ENCODE measurements at places on chromosomes 7 and 10. TPM values are rescaled to one million over a fixed set of nuclear protein-coding genes. Genes with fewer than 3 reads are reported as not detected.

Gene IFIT1B
- 0.14 TPM for total RNA-seq

- DNase-seq: no peak
These were observed 27.6 kb downstream of the AMZ1 start for GRCh38 chr7:2715341-2716231.

GRCh38 chr10:6583447-6583846 is 3.4 kb upstream of the PRKCQ start:
- no peak for DNase-seq

Gene TWIST1
- total RNA-seq: 5.0 TPM

Gene MRLN
- 0.38 TPM for total RNA-seq

- DNase-seq: no peak
These were observed 67.4 kb downstream of the AMPH start for GRCh38 chr7:38563741-38564140.

- no peak for DNase-seq
These were observed 12.6 kb downstream of the GTF2IRD1 start for GRCh38 chr7:74466196-74466813.

Gene FBXO24
- total RNA-seq: 0.14 TPM

DNA sequence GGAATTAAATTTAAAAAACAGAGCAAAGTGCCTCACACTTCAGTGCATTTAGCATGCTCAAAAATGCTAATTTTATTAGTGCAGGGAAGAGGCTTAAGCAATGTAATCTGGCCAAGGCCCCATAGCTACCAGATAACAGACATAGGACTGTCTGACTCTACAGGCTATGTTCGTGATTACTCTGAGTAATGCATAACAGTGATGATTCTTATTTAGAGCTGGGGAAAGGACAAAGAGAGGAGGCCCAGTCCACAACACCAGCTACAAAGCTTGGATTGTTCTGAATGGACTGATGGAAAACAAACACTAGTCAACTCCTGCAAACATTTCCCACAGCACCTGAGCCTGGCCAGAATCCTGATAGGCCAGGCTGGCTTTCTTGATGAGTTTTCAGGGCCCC is 8.4 kb upstream of the CH25H start:
- DNase-seq: no peak

GRCh38 chr7:50703654-50704053 is 79.0 kb downstream of the GRB10 start:
- no peak for DNase-seq

Gene HTR7
- total RNA-seq: 1.0 TPM

Gene SERPINE1
- total RNA-seq: 77.3 TPM

Gene CCDC7
- total RNA-seq: 32.1 TPM

DNA sequence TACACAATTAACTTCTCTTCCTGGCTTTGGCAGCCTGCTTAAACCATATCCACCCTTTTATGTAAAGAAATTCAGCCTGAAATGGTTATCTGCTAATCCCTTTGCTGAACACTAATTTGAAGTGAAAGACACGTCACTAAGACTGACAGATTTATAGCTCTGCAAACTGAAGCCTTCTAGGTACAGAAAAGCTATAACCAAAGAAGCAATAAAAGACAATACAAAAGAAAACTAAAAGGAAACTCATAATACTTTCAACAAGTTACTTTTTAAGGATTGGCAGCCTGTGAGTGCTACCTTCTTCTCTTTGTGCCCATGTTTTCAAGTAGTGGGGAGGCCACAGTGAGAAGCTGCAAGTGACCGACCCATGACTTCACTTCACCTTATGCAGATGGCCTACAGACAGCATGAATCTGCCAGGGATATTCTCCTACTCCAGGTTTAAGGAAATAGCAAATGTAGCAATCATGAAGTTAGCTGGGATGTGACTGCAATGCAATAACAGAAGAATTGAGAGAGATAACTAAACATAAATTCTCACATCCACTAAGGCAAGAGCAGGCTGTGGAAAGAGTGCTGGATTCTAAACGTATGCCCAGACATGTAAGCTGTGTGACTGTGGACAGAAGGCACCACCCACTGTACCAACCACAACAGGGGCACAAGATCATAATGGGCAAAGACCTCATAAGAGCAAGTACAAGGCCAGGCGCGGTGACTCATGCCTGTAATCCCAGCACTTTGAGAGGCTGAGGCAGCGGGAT is 10.7 kb upstream of the SPOCK2 start:
- DNase-seq: no peak

DNA sequence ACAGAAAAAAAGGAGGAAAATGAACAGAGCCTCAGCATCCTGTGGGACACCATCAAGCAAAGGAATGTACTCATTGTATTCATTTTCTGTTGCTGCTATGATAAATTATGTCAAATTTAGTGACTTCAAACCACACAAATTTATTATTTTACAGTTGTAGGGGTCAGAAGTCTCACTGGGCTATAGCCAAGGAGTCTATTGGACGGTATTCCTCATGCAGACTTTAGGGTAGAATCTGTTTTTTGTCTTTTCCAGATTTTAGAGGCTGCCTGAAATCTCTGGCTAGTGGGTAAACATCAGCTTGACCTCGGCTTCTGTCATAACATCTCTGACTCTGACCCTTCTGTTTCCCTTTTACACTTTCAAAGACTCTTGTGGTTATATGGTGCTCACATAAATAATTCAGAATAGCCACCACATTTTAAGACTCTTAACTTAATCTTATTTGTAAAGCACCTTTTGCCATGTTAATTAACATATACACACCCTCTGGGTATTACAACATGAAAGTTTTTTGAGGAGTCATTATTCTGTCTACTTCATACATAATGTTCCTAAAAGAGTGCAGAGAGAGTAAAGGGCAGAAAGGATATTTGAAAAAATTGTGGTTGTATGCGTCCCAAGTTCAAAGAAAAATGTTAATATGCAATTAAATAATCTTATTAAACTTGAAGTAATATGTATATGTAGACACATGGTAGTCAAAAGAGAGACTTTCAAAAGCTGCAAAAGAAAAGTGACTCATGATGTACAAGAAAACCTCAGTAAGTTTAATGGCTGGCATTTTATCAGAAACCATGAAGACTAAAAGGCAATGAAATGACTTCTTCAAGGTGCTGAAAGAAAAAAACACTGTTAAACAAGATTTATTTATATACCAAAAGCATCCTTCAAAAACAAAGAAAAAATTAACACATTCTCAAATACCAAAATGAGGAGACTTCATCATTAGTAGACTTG is 70.8 kb upstream of the MEOX2 start:
- DNase-seq: no peak

Gene KLHDC10
- 22.6 TPM for total RNA-seq

- DNase-seq: no peak
These were observed 175.4 kb upstream of the AHR start for GRCh38 chr7:17123020-17123419.

DNA sequence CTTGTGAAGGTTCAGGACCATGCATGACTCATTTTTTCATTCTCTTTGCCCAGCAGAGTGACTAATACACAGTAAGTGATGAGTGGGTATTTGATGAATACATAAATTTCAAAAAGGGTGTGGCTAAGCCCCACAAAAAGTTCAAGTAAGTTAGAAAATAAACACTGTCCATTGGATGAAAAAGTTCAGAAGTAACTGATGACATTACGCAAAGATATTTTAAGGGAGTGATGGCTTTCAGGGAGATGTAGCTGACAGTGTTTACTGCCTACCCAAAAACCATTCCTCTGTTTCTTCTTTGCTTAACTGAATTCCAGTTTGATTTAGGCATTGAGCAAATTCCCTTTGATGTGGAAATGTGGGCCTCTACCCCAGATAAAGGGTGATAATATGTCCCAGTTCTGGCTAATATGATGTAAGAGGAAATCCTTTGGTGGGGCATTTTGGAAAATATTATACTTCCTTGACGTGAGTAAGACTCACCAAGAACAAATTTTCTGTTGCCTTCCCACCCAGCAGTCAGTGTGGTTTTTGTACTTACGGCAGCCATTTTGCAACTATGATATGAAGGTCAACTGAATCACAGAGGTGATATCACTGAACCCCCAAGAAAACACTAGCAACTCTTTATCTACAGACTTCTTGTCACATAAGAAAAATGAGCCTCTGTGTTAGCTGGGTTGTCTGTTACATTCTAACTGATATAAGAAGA is 29.0 kb upstream of the EBLN1 start:
- no peak for DNase-seq

- DNase-seq: peak; percentile 84
These were observed 64.4 kb upstream of the PDGFA start for GRCh38 chr7:584122-584465.

Gene NEUROD6
- total RNA-seq: not detected

Gene AQP1
- 422 TPM for total RNA-seq

Gene POM121L12
- total RNA-seq: not detected

DNA sequence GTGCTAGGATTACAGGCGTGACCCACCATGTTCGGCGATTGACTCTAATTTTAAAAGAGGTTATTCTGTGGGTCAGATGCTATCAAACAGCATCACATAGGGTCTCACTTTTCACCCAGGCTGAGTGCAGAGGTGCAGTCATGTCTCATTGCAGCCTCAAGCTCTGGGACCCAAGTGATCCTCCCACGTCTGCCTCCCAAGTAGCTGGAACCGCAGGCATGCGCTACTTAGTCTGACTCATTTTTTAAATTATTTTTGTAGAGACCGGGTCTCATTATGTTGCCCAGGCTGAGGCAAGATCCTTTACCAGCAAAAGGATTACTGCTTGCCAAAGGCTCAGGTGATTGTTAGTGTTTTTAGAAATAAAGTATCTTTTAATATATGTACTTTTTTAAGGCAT is 42.9 kb upstream of the STOX1 start:
- no peak for DNase-seq

Gene THSD7A
- total RNA-seq: 6.6 TPM

GRCh38 chr7:54857294-54857693 is 98.3 kb upstream of the SEC61G start:
- DNase-seq: no peak

GRCh38 chr7:1705856-1706255 is 35.8 kb downstream of the ELFN1 start:
- peak; percentile 62 for DNase-seq

DNA sequence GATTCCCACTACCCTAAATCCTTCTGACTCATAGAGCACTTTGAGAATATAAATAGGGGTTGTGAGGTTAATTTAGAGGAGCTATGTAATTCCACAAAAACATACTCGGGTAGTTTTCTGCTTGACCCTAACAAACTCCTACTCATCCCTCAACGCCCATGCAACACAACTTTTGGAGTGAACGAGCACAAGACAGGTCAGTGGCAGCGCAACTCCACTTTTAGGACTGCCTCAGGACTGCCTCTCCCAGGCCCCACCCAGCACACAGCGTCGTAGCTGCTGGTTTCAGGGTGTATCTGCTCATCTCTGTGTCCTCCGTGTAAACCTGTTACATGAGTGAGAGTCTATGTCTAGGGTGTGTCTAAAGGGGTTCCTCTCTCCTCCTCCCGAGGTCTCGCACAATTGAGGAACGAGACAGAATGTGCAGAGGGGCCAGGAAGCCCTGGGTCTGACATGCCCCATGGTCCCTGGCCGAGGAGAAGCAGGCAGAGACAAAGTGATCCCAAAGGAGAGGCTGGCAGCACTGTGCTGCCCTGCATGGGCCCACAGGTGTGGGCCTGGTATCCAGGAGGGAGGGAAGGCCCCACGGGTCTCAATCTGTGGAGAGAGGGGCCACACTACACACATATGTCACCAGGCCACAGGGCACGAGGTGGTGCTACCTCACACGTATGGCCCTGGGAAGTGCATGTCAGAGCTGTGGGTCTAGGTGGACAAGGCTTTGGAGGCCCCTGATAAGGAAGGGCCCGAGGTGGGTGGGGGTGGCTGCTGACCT is 45.5 kb downstream of the CAMK2B start:
- DNase-seq: peak; percentile 73

Gene IDI2
- not detected for total RNA-seq

Gene FAM25C
- total RNA-seq: not detected

Gene CLIP2
- total RNA-seq: 26.6 TPM

DNA sequence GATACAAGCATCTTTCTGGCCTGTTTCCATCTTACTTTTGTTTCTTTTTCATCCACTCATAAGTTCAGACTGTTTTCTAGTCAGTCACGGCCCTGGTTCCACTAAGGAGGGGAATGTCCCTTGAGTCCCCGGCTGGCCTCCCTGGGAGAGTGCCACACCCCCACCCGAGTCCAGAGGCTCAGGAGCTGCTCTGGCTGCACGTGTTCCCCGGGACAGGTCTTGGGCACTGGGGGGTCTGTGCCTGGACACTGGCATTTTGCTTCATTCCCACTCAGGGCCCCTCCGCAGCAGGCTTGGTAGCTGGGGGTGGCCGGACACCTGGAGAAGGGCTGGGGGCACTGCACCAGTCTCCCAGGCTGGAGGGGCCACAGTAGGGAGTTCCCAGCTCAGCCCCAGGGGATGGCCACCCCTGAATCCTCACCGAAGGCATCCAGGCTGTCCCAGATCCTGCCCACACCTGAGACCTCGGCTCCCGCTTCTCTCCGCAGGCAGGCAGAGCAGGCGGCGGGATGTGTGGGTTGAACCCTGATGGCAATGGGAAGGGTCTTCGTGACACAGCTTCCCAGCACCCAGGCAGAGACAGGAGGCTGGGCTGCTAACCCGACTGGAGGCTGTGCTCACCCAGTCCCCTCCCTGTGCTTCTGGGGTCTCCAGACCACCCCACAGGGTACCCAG is 92.3 kb downstream of the BMS1 start:
- DNase-seq: no peak

DNA sequence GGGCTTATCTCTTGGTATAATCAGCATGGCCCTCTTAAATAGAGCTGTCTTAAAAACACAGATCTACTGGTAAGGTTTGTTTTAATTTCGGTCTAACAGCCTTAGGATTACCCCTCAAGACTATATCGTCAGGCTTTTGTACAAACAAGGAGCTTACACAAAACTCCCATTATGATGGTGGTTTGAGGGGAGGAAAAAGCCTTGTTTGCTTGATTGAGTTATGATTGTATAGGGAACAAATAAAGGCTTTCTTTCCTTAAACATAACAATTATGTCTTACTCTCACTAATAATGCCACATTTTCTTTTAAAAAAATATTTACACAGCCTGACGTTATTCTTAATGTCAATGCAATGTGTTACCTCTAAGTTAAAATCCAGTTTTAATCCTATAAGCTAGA is 188.8 kb upstream of the TCF7L2 start:
- no peak for DNase-seq

GRCh38 chr7:137626469-137627067 is 220.2 kb downstream of the DGKI start:
- DNase-seq: no peak

GRCh38 chr10:73731588-73732375 is 12.4 kb upstream of the SEC24C start:
- DNase-seq: no peak

GRCh38 chr7:25569765-25570164 is 341.5 kb upstream of the NPVF start:
- no peak for DNase-seq
